DMS53 (cell line): ENCODE measurements at places on chromosomes 2 and 18.

- DNase-seq = no peak
These were observed 11.0 kb upstream of the TRIB2 start for GRCh38 chr2:12705742-12706141.

DNA sequence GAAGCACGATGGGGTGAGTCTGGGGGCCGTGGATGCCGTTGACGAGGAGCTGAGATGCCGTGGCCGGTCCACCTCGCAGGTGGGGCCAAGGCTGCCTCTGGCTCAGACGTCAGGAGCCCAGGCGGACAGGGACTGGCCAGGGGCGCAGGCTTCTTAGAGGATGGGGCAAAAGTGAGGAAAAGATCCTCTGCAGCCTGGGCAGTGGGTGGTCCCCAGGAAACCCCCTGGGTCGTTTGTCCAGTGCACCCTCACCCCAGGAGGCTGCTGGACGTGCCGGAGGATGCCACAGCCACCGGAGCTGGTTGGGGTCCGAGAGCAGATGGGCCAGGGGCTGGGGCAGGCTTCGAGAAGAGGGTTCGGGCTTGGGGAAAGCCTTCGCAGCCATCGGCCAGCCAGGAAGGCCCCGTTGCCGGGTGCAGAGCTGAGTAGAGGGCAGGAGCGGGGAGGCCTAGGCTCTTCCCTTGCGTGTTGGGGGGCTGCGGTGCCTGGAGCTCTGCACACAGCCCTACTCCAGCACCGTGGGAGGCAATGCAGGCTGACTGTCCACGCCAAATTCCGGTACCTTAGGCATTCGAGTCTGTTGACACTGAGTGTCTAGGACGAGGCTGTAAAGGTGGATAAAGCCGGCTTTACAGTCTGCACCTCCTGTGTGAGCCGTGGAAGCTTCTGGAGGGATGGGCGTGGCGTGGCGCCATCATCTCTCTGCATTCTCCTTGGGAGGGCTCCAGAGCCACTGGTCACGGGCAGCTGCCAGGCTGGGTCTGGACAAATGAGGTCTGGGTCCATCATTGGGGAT, 18.8 kb downstream of the GPC1 start:
- DNase-seq = no peak

DNA sequence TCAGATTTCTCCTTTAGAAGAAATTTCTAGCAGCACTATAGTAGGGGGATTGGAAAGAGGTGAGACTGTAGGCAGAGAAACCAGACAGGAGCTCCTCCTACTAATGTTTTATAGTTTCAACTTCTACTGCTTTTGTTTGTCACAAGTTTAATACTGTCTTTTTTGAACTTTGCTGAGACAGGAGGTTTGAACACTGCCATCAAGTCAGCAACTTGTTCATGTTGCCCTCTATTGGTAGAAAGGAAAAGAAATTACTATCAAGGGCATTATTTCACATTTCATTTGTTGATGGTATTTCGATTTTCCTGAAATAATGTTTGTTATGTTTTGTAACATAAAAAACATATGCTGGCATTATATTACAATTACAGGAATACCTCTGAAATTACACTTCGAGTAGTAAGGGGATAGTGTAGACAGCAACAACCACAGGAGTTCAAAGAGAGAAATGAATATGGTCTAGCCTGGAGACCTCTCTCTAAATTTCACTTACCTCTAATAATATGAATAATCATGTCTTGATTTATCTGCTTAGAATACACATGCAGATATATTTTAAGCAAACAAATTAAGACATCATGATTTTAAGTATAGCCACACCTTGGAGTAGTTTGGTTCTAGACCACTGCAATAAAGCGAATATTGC, 12.4 kb upstream of the CCDC88A start:
- peak; percentile 63 for DNase-seq

GRCh38 chr2:22377268-22377667, 1007.7 kb upstream of the KLHL29 start:
- no peak for DNase-seq
